ENCODE measurements at places on chromosomes 2 and 18.

DNA sequence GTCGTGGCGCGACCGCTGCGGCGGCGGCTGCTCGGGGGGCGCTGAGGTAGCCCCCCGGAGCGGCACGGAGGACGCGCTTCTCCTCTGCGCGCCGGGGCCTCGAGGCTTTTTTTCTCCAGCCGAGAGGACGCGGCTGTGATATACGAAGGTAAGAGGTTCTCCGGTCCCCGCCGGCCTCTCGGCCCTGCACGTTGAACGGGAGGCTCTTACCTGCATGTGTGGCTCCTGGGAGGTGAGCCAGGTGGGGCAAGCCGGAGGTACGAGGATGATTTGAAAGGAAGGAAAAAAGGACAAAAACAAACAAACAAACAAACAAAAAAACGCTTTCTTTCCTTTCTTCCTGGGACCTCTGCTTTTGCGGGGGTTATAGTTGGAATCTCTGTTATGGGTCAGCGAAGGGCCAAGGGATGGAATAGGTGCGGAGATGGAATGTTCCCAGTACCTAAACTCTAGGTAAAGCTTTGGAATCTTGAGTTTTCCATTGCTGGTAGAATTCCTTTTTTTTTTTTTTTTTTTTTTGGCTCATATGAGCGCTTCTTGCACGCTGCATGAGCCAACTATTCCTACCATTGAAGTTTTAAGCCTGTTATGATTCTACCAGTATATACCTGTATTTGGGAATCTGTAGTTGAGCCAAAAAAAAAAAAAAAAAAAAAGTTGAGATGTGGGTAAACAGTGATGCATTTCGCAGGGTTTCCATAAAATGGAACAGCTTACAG lies 674 bp downstream of the PTPN4 start:
- peak; percentile 26 for DNase-seq

- DNase-seq = no peak
These were observed 143.0 kb downstream of the ABCA12 start for GRCh38 chr2:214995409-214995808.

- no peak for DNase-seq
These were observed 94.5 kb upstream of the ID2 start for GRCh38 chr2:8587251-8587791.

DNA sequence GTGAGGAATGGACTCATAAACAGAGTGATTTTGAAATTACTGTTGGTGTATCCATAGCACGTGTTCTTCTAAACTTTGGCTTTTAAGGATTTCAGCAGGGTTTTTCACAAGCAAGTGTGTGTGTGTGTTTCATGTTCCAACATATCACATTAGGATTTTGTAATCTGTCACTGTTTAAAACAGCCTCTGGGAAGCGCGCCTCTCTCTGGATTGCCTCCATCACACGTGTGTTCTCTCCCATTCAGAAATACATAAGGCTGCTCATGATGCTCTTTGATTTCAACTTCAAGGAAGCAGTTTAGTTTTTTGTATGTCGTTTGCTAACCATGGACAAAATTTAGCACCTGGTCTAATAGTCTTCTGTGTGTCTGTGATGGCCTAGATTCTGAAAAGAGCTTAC lies 370.4 kb downstream of the MTX2 start:
- no peak for DNase-seq

- DNase-seq = no peak
These were observed 1.2 kb downstream of the SLC4A10 start for GRCh38 chr2:161625314-161625919.

DNA sequence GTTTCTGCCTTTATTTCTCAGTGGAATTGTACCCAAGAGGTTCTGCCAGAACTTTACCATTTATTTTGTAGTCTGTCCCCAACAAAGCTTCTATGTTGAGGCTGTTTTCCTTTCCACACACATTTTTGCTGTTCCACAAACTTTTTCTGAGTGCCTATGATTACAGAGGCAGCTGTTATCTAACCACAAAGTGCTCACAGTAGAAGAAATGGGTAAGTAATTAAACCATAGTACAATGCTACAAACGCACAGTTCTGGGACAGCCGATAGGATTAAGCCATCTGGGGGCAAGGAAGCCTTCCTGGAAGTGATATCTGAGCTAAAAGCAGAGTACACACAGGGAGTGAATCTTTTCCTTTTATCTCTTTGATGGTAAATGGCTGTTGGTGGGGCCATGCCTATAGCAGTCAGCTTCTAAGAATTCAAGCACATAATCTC lies 3.9 kb upstream of the MGAT4A start:
- no peak for DNase-seq

DNA sequence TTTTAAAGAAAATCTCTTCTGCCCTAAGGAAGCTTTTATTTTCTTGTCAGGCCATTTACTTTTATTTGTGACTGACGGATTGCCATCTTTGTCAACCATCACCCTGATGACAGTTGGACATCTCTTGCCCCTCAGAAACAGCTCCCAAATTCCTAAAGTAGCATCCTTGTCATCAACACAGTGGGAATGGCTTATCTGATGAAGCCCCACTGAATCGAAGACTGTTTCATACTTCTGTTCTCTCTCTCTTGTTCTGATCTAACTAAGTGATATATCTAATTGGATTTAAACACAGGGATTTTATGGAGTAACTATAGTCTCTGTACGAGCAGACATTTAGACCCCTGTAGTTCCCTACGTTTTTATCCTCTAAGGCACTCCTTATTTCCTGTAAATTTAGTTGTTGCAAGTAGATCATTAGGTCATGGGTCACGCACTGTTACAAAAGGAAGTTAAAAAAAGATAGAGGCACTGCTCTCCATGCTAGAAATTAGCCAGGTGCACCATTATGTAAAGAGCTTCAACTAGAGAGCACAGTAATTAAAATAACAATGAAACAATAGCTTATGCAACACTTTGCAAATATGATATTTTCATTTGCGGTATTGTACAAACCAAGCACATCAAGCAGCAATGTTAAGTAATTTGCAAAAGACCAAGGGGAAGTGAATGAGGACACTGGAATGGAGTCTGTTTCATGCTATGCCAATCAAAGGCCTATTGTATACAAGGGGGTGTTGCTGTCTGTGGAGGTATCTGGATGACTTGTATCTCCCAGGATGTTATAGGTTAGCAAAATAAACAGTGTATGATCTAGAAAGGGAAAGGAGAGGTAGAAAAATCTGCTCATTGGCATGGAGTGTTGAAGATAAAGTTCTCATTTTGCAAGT lies 284.7 kb downstream of the LRRTM1 start:
- peak; percentile 29 for DNase-seq

DNA sequence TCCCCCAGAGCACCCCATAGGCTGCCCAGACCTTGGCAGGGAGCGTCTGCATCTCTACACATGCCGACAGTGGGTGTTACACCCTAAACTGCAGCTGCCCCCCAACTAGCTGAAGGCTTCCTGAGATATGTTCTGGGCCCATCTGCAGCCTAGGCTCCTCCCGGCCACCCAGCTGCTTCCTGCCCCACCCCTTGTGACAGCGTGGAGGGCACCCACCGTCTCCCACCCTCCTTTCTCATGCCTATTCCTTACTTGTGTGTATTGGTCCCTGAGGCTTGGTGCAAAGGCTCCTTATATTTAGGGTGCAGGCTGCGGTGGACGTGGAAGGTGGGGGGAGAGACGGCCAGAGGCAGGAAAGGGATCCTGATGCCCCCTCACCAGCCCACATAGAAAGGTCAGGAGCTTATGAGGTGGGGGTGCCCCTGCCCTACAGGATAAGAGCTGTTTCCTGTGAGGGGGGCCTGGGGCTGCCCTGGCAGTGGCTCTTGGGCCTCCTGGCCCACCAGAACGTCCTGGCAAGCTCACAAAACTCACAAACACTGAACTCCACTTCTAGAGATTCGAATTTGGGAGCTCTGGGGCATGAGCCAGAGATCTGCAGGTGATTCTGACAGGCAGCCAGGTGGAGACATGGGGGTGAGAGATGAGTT lies 7.3 kb upstream of the PROM2 start:
- DNase-seq = no peak

DNA sequence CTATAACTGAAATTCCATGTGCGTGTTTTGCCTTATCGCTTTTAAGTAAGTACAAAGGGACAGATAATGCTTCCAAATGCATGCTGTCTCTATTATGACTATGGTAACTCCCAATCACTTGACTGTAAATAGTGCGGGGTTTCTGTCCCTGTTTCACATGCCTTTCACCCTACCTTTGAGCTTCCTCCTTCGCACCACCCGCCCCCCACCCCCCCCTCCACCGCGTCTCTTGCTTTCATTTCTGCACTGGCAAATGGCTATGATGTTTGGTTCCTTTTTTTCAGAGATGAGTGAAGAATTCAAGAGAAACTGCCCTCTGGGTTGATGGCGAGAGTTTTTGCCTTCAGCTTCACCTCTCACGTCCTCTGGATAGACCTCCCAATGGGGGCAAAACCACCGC lies 25.0 kb upstream of the SPP2 start:
- DNase-seq = no peak

DNA sequence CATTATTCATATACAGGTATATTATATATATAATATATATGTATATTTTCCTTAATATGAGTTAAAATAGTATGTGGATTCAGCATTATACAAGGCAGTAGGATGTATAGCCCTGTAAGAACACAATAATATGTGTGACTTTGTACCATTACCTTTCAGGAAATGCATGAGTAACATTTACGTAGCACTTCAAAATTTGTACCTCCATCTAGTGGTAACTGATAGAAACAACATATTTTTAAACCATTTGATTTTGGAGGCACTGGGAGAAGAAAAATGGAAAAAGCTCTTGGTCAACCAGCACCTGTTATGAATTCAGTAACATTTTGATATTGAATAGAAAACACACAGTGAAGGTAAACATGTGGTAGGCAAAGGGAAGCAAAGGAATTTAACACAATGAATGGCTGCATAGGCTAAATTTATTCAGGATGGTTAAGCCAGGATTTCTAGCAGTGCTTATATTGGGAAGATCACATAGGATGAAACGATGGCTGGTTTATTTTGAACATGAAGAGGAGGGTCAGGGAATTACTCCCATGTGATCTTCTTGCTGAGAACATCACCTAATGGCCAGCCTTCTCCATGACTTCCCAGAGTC lies 565.5 kb downstream of the CCDC85A start:
- peak; percentile 73 for DNase-seq

GRCh38 chr2:149832324-149832723 lies 244.7 kb upstream of the MMADHC start:
- no peak for DNase-seq

DNA sequence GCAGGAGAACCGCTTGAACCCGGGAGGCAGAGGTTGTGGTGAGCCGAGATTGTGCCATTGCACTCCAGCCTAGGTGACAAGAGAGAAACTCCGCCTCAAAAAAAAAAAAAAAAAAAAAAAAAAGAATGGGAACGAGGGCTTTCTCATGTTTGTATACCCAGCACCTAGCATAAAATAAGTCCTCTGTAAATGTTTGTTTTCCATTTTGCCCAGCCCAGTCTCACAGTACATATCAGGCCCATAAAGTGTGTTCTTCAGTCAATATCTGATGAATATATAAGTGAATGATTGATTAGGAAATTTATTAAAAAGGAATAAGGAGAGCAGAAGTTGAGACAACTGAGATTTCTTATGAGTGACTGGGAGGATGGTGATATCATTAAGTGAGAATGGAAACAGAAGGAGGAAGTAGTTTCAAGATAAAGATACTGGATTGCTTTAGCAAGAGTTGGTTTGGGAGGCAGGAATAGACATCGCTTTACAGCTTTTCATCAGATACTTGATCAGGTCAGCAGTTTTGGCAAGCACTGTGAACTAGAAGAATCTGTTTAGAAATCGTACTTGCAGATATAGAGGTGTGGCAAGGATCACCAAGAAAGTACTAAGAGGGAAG lies 327.5 kb downstream of the KIAA1328 start:
- no peak for DNase-seq

DNA sequence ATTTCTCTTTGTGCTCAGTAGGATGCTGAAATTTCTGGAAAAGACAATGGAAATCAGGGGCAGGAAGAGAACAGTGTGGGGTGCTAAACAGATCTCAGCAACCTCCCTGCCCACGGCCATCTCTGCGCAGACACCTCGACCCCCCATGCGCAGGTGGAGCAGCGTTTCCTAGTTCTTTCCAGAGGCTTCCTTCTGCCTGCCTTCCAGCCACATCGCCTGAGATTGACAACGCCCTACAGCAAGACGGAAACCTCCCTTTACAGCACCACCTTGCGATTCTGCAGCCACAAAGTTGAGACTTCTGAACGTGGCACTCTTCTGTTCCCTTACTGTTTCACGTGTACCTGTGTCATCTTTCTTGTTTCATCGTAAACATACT lies 31.4 kb upstream of the CASP8 start:
- DNase-seq = no peak

- no peak for DNase-seq
These were observed 676 bp downstream of the ACTR2 start for GRCh38 chr2:65228263-65228750.

DNA sequence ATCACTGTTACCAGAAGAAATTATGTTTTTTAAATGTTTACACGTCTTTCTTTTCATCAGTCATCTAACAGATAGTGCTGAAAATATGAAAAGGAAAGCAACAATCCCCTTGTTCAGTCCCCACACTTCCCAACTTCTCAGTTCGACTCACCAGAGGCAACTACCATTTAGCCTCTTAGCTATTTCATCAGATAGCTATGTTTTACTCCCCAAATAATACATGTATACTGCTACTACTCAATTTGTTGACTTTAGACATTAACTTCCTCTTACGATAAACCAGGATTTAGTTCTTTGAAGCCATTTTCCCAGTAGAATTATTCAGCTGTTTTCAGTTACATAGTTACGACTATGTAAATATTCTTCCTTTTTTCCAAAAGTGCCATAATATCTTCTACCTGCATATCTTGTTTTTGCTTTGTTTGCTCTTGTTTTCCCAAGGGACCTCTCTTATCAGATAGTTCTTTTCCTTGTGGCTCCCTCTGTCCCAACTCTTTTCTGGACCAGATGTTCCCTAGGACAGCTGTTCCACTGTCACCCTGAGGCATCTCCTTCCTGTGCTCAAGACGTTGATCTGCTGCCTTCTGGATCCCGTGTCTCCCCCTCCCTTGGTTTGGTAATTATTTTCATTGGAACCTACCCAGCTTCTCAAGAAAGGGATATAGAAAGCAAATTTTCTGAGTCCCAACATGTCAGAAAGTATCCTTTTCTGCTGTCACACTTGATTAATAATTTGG lies 289.3 kb upstream of the TANK start:
- DNase-seq = no peak

- no peak for DNase-seq
These were observed 401.7 kb downstream of the LRATD1 start for GRCh38 chr2:15034246-15034645.

DNA sequence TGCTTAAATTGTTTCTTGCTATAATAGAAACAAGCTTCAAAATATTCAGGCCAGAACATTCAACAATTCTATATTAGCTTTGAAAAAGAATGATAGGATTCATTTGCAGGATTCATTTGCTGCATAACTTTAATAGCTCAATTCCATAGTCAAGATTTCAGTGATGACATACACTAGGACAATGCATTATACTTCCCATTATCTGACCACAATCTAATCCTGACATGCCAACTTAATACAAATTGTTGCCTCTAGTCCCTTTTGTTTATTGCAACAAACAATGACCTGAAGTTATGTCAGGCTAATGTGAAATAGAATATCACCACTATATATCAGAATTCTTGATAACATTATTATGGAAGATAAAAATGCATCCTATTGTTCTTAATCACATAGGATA lies 169.4 kb downstream of the DNAH7 start:
- no peak for DNase-seq

All from NCI-H1417 (cell line).